ENCODE measurements at places on chromosomes 16 and 17.

GRCh38 chr16:67040166-67040565 lies 11.2 kb downstream of the CBFB start:
- no peak for DNase-seq

DNA sequence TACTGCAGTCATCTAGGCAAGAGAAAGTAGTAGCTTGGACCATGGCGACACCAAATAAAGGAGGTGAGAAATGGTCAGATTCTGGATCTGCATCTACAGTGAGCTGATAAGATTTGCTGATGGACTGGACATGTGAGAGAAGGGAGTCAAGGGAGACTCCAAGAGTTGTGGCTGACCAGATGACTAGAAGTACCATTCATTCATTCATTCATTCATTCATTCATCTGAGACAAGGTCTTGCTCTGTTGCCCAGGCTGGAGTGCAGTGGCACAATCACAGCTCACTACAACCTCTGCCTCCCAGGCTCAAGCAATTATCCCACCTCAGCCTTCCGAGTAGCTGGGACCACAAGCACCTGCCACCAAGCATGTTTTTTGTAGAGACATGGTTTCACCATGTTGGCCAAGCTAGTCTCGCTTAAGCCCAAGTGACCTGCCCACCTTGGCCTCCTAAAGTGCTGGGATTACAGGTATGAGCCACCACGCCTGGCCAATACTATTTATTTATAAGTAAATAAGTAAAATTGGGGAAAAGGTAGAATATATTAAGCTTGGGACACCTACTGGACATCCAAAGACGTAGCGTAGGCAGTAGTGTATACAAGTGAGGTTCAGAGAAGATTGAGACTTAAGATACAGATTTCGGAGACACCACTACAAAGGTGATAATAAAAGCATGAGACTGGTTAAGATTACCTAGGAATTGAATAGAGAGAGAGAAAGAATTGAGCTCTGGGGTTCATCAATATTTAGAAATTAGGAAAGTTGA lies 15.7 kb upstream of the RNF43 start:
- no peak for DNase-seq

- no peak for DNase-seq
Measured at GRCh38 chr17:46195217-46195855, 2.1 kb upstream of the KANSL1 start.

DNA sequence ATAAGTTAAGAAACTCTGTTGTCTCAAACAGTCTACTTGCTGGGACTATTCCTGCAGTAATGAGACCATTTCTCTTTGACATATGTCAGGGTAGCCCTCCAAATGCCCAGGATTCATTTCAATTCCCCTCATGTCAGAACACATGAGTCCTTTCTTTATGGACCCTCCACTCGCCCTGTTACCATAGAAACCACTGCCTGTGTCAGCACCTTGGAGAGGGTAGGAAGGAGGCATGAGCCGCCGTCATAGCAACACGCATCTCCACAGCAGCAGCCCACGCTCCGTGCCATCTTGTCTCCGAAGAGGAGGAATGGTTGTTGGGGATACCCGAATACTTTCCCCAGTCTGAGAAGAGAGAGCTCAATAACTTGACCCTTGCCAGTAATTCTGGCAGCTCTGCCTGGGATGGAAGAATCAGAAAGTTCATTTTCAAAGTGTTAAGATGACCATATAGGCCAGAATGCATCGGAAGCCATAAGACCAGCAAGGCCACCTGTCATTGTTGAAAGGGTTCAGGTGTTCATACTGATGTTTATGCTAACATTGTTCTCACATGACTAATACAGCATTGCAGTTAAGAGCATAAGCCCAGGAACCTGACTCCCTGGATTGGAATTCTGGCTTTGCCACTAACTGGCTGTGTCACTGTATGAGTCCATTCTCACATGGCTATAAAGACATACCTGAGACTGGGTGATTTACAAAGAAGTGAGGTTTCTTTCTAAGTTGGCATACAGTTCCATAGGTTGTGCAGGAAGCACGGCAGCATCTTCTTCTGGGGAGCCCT lies 141.3 kb downstream of the ABCC12 start:
- no peak for DNase-seq

GRCh38 chr17:44359006-44359405 lies 4.6 kb downstream of the FAM171A2 start:
- DNase-seq = no peak

GRCh38 chr17:81309859-81310839 lies 15.0 kb upstream of the SLC38A10 start:
- no peak for DNase-seq

GRCh38 chr17:50129728-50130558 lies at the start of gene SAMD14:
Gene SAMD14, minus strand, starts transcription at chr17:50130160. Its CDS starts 5,201 bp downstream, at chr17:50124959.
- DNase-seq = peak; percentile 56

DNA sequence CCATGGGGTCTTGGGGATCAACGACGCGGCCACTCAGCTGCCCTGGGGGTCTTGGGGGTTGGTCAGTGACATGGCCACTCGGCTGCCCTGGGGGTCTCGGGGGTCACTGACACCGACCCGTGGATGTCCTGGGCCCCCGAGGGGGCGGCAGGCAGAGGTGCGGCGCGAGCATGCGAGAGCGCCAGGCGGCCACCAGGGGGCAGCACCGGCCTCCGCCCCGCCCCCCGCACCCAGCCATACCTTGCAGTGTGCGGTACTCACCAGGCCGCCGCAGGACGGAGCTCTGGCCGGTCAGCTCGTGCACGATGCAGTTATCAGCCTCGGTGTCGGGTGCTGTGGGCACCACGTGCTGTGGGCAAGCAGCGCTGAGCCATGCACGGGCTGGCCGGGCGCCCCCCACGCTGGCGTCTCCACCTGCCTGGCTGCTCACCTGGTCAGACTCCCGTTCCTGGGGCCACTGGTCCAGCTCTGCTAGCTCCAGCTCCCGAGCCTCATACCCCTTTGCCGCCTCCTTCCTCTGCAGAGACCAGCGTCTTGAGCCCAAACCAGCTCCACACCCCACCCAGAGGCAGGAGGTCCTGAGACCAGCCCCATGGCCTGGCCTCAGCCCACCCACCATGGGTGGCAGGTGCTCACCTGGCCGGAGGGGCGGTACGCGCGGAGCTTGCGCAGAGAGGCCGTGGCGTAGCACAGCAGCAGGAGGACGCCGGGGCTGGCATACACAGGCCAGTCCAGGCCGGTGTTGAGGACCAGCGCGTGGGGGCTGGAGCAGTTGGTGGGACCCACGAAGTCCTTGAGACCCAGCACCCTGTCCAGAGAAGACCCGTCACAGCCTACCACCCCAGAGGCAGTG lies 31.2 kb downstream of the CTU2 start:
- peak; percentile 87 for DNase-seq
